ENCODE measurements at places on chromosomes 7 and 10.

DNA sequence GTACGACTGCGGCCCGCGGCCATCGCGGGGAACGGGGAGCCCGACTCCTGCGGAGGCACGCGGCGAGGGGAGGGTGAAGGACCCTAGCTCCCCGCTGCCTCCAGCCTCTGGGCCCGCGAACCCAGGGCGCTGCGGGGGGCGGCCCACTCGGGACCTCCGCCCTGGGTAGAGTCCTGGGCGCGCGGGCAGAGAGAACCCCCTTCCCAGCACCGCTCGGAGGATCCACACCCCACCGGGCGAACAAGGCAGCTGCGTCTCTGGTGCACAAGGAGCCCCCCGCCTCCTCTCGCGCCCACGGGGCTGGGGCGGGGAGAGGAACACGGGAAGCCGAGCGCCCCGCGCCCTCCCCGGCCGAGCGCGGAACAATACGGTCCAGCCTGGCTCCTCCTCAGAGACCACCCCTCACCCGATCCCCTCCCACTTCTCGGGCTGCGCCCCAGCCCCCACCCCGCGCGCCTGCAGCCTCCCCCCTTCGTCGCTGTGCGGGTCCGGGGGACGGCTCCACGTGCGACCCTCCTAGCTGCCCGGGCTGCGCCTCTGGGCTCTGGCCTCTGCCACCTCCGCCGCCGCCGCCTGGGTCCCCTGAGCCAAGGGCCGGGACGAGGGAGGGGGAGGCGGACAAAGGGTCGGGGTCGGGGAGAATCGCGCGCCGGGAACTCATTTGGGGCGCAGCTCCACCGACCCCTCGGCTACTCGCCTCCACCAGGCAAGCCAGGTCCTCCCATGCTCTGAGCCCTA, at the start of gene WDR86:
Gene WDR86 (minus strand): TSS at position 372 of the 738 bp plus-strand sequence. CDS start 449 bp downstream, outside the sequence.
- DNase-seq: no peak

GRCh38 chr10:1166101-1166827, 110.1 kb downstream of the WDR37 start:
- no peak for DNase-seq

- DNase-seq: no peak
Measured at GRCh38 chr10:132507956-132508490, 29.6 kb upstream of the INPP5A start.

DNA sequence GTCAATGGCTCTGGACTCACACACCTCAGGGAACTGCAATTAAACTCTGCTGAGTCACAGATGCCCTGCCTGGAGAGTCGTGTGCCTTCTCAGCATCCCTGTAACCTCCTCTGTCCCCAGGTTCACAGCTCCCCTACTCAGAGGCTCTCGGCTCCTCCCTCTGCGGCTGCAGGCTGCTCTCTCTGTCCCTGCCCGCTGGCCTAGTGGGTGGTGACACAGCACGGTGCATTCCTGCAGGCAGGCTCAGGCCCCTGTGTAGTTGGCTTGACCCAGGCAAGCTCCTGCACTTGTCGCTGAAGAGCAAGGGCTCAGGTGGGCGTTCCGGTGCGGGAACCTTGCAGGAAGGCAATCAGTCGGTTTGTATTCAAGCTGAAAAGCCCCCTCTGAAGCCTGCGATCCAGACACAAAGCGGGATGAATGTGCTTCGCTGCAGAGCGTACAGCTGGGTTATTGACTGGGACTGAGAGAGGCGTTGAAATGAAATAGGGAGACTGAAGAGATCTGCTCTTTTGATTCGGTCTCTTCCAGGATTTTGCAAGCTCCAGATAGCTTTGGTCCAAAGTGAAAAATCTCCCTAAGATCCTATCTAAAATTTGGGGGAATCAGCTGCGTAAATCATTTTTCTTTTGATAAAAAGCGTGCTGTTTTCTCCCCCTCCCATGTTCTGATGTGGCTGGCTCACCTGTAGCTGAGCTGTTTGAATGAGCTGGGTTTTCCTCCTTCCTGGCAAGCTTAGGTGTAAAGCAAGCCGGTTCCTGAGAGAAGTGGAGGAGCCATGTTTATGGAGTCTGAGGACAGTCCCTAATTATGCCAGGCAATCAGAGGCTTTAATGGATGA, 208.7 kb upstream of the PHYHIPL start:
- DNase-seq: no peak

DNA sequence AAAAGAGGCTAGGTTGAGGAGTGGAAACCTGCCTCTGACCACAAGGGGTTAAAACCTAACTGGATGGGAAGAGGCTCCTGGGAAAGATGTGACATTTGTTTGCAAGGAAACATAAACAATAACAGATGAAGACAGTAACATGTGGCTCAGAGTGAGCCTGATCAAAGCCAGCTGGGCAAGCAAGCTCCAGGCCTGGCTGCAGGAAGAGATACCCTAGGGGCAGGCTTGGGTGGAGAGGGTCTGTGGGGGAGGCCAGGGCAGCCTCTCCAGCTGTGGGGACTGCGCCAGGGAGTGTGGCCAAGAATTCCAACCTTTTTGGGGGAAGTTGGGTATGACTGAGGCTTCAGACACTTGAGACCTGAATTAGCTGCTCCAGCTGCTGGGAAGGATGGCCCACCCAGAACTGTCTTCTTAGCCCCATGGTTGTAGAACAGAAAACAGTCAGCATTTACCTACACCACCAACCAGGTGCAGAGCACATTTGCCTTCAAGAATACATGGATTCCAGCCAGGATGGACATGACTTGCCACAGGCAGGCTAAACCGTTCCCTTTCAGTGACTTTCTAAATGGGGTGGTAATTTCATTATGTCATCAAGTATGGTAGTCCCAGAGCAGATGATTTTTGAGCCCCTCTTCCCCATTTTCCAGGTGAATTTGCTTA, 10.4 kb upstream of the FAM170B start:
- no peak for DNase-seq

DNA sequence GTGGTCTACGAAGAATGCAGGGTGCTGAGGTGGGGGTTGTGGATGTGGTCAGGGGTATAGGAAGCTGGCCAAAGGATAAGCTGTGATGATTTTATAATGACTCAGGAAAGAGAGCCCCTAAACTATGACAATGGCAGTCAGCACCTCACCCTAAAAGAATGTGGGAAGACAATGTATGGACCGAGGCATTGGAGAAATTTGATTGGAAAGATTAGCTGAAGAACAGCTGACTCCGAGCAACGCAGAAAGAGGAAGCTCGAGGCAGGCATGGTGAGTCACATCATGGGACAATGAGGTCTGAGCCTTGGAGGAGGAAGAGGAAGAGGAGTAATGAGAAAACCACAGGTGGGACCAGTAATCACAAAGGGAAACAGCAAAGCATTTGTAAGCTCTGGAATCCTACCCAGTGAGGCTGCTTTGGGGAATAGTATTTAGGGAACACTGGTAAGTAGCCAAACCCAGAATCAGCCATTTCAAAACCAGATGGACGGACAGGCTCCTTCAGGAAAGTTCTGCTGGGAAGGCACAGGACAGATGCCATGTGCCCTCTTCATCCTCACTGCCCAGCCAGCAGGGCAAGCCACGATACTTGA, 295.4 kb downstream of the PRPF18 start:
- no peak for DNase-seq

DNA sequence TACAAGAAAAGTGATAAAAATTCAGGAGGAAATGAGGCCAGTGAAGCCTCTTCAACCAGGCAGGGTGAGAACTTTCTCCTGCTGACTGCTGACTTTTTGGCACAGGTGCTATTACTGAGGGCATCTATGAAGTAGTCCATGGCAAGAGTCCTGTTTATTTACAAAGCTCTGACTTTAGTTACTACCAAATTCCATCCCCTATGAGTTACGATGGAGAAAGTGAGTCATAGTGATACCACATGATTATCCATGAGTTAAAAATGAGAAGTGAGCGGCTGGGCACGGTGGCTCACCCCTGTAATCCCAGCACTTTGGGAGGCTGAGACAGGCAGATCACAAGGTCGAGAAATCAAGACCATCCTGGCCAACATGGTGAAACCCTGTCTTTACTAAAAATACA, 19.9 kb downstream of the CCDC3 start:
- DNase-seq: no peak

DNA sequence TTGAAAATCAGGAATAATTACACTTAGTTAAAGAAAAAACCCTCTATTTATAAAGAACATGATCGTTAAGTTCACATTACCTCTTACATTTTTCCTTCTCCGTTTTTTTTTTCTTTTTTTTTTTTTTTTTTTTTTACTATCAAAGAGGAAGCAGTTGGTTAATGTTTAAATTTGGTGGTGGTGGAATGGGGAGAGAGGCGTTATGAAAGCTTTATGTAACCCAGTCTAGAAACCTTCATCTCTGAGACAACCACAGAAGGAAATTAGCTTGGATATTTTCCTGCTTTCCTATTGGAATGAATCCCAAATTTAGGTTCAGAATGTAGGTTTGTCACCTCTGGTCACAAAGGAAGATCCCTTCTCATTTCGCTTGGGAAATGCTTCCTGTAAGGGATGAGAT, 31.5 kb upstream of the LHFPL3 start:
- no peak for DNase-seq

- DNase-seq: no peak
Measured at GRCh38 chr10:103895411-103896186, 22.4 kb downstream of the STN1 start.

GRCh38 chr10:24912215-24912614, 40.2 kb downstream of the PRTFDC1 start:
- DNase-seq: no peak

DNA sequence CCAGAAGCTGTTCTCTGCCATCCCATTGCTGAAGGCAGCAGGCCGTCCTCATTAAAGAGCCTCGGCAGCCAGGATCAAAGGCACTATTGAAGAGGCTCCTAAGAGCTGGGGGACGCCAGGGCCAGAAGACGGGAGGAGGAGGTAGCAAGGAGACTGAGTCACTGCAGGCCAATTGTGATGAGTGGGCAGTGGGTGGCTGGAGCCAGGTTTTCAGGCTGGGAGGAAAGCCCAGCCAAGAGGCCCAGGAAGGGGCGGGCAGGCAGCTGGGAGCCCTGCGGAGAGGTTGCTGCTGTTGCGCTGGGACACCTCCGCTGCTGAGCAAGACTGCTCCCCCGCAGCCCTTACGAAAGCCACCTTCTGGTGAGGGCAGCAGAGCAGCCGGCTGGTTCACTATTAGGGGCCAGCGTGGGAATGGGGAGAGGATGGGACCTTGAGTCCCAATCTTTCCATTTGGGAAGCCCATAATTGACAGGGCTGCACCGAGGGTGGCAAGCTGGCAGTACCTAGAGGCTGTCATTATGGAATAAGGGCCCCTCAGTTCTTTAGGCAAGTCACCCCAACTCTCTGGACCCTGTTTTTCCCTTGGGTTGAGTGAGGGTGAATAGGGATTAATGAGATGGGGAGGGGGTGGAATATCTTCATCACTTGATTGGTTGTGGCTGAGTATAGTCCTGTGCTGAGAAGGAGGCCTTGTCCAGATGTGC, 48.4 kb downstream of the UNC5B start:
- no peak for DNase-seq

DNA sequence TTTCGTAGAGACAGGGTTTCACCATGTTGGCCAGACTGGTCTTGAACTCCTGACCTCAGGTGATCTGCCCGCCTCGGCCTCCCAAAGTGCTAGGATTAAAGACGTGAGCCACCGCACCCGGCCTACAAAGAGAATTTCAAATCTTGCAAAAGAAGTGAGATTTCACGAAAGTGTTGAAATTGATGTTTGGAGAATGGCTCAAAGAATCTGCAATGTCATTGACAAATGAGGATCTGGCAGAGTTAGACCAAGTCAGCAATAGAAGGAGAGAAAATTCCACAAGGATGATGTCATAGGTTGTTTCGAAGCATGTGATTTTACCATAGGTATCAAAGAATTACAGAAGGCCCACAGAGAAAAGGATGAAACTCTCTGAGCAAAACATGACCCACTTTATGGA, 71.7 kb downstream of the LYZL2 start:
- no peak for DNase-seq

DNA sequence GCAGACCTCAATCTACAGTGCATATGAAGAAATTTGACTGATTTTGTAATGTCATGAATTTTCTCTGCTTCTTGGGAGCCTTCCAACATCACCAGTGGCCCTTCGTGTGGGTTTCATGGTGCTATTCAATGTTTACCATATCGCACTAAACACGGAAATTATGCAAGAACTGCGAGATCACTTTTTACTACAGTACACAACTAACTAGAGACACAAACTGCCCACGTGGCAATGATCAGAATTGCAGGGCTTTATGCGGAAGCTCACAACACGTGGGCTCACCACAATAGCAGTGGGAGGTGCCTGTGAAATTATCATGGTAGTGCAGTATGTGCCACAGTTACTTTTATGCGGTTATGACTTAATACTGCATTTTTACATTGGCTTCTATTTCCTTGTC, 449.7 kb upstream of the KLF6 start:
- DNase-seq: no peak

DNA sequence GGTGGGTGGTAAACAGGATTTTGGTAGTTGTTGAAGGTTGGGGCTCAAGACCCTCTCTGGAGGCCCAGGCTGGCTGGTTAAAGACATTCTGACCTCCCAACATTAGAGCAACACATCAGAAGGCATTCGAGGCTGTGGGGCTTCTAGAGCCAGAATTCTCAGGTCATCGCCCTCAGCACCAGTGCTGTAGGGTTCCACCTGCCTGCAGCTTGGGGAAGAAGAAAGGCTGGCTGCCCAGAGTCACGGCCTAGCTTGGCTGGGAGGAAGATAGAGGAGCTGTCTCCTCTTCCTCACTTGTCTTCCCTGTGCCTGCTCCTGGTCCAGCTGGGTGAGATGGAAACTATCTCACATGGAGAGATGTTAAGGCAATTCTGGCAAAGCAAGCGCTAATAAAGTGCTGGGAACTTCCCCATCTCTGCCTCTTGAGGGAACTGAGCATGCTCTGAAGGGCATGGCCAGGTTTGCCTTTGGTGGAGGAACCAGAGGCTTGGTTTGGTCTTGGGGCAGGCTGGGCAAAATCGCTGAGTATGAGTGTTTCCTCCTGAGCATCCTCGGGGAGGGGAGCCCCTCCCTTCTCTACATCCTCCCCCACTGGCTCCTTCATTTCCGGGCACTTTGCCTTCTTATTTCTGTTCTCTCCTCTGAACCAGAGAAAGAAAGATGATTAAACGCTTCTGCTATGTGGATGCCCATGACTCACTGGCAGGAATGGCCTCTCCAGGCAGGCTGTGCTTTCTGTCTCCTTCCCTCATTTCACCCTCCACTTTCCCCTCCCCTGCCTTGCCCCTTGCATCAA, 509.0 kb upstream of the PODXL start:
- no peak for DNase-seq

- no peak for DNase-seq
Measured at GRCh38 chr10:4981722-4982471, 18.7 kb downstream of the AKR1C1 start.

DNA sequence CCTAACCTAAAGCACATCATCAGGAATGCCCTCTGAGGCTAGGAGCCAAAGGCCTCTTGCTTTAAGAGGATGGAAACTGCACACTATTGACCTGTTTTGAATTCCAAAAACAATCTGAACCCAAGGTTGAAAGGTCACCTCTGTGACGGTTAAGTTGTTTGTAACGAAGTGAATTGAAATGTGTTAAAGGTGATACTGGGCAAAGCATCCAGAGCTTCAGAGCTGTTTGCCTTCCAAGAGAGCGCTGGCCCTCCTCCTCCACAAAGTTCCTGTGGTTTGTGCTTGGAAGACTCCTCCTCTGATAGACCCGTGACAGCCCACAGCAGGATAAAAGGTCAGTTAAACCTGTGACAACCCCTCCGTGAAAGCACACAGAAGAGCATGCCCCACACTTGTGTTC, 133.7 kb upstream of the CTTNBP2 start:
- no peak for DNase-seq

- DNase-seq: no peak
Measured at GRCh38 chr7:140249036-140249806, 72.4 kb upstream of the KDM7A start.

Data from stimulated activated CD4-positive, alpha-beta T cell treated with anti-CD3 and anti-CD28 coated beads, Interleukin-1b, Interleukin-23, amount 100 ng/mL, for 1 hour (primary cell).